Right forelimb (tissue), 1 donor: ENCODE measurements at places on chromosomes 5 and 9.

- DNase-seq, result no peak
Measured at GRCh38 chr9:16825331-16825725, 45.1 kb downstream of the BNC2 start.

- DNase-seq, result no peak
Measured at GRCh38 chr5:131373265-131373664, 109.4 kb downstream of the CDC42SE2 start.

DNA sequence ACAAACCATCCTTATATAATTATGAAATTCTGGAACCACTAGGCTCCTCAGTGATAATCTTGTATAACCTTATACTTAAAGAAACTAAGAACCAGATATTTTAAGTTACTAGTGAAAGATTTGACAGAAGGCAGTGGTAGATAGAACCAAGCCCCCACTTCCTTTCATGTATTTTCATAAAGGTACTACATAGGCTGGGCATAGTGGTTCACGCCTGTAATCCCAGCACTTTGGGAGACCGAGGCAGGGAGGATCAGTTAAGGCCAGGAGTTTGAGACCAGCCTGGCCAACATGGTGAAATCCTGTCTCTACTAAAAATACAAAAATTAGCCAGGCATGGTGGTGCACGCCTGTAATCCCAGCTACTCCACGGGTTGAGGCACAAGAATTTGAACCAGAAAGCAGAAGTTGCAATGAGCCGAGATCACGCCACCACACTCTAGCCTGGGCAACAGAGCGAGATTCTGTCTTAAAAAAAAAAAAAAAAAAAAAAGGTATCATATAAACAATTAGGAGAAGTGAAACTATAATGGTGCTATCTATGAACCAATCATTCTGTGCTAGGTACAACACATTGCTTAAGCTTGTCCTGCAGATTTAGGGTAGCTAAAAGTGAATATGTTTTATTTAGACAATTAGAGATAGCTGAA, 27.9 kb upstream of the DTWD2 start:
- no peak for DNase-seq

- no peak for DNase-seq
Measured at GRCh38 chr9:5593904-5594303, 35.0 kb upstream of the RIC1 start.

DNA sequence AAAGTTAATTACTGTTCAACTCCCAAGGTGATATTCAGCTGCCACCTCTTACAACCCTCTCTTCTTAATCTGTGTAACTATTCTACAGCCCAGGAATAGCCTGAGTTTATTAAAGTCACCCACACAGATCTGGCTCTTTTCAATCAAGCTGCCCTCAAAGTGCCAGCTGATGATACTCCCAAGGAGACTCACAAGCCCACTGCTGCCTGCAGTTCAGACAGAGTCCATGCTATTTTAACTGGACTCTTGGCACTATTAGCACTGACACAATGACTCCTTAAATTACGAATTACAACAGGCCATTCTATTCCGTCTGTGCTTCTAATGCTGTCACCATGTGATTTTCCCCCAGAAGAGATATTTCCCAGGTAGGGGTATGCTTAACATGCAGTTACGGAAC, 26.3 kb downstream of the REEP5 start:
- DNase-seq, result no peak

DNA sequence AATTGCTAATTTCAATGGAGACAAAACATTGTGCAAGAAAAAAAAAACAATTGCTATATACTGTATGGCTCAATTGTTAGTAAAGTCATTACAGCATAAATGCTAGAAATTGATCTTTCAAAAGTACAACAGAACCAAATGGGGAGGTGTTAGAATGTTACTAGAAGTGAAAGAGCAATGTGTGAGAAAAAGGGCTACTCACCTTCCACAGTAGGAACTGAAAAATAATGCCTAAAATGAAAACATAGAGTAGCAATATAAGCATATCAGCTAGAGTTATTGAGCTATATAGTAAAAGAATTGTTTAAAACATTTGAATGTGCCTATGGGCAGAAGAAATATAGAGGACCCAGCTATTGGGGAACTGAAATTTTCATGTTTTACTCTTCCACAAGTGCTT, 10.9 kb upstream of the RXFP3 start:
- no peak for DNase-seq

GRCh38 chr5:129438322-129438721, 21.8 kb upstream of the ADAMTS19 start:
- DNase-seq, result no peak

- no peak for DNase-seq
Measured at GRCh38 chr9:34380034-34380510, 3.4 kb upstream of the MYORG start.

DNA sequence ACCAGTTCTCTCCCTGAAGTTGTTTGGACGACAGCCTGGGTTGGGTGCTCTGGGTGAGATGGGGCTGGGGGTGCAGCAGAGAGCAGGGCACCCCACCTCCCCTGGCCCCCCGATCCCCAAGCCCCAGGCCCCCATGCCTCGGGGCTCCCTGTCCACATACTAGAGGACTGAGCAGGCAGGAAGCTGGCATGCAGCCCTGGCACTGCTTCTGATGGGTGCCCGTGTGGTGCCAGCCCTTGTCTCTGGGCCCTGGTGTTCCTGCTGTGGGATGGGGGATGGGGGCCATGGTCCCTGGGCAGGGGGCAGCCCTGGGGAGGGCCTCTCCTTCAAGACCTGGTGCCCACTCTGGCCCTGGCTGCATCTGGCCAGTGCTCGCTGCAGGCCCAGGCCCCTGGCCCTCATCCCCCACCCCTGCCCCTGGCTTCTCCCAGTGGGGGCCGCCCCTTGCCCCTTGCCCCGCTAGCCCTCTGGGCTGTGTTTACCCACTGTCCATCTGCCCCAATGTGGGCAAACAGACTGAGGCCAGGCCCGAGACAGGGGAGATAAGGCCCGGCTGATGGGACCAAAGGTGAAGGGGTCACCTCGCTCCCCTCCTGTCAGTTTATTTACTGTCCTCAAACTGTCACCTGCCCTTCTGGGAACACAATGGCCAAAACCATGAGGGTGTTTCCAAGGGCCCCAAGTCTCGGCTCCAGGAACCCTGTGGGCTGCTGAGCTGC, 67.3 kb upstream of the RXRA start:
- no peak for DNase-seq

DNA sequence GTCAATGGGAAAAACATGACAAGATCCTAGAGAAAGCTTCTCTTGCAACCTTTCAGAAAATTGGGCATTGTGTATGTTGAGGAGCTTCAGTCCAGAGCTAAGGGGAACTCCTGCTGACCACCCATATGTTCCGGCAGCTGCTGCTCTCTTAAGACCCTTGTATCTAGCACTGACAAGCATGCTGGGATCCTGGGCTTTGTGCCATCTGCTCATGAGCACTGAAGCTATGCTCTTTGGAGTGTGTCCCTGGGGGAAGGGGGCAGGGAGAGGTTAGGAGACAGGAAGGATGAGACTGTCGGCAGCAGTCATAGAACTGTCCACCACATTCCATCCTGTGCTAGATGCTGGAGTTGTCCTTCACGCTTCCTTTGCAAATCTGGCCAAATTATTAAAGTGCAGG, 109.3 kb downstream of the JAKMIP2 start:
- no peak for DNase-seq
